ENCODE measurements at places on chromosomes 4 and X.

DNA sequence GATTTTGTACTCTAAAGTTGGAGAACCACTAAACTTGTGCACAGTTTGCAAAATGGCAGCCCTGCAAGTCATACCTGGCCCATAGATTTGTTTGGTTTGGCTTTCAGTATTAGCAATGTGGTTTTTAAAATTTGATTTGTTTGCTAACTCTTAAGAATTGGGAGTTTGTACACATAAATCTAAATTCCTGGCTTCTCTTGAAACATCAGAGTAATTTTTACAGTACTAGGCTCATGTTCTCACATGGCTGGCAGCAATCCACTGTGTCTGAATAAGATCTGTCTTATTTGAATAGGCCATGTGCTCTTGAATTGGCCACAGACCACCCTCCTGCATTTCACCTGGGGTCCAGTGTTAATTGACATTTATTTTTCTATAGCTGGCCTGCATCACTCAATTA, 21.3 kb downstream of the DIAPH2 start:
- DNase-seq = no peak

DNA sequence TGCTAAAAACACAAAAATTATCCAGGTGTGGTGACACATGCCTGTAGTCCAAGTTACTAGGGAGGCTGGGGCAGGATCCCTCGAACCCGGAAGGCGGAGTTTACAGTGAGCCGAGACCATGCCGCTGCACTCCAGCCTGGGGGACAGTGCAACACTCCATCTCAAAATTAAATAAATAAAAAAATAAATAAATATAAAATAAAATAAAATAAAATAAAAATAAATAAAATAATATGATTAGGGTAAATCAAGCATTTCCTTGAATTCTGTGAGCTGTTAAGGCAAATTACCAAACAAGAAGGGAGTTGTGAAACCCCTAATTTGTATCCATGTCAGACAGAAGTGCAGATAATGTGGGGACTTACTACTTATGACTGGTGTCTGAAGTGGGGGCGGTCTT, 1928.9 kb upstream of the IGFBP7 start:
- no peak for DNase-seq

- no peak for DNase-seq
Measured at GRCh38 chrX:150291014-150291413, 72.1 kb upstream of the MAMLD1 start.

GRCh38 chrX:154348646-154349358, 25.6 kb downstream of the FLNA start:
- DNase-seq = no peak

GRCh38 chrX:48667509-48667908, 16.1 kb upstream of the WAS start:
- DNase-seq = no peak

- no peak for DNase-seq
Measured at GRCh38 chr4:119933606-119934005, 133.0 kb downstream of the MAD2L1 start.
